H54 (cell line): ENCODE measurements at places on chromosomes 1 and 21.

DNA sequence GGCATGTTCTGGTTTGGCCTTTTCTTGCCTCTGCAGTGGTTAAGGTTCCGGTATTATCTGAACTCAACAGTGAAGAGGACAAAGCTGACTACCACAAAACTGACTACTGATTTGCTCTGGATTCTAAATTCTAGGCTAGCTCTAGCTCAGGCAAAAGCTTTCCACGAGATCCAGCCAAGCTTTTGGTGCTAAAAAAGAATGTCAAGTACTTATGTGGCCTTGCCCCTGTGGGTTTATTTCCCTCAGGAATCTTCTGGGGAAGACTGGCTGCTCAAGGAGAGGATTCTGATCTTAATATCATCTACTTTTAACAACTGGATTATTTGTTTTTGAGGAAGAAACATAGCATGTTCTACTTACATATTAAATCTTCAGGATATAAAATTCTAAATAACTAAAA is 26.1 kb upstream of the MTMR11 start:
- DNase-seq, result no peak

DNA sequence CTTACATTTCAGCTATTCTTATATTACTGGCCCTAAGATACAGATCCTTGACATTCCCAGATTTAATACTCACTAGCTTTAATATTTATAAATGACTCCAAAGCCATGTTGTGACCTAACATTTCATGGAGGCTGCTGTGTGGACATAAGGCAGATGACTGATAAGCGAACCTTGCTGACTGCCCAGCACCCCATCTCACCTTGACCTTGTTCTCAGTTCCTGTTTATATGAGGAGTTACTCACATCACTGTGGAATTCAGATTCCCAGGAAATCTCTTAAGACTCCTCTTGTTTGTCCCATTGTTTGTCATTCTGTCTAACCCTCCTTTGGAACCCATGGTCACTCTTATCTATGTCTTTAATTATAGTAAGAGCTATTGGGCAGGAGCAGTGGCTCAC is 21.9 kb downstream of the RAB3B start:
- no peak for DNase-seq

DNA sequence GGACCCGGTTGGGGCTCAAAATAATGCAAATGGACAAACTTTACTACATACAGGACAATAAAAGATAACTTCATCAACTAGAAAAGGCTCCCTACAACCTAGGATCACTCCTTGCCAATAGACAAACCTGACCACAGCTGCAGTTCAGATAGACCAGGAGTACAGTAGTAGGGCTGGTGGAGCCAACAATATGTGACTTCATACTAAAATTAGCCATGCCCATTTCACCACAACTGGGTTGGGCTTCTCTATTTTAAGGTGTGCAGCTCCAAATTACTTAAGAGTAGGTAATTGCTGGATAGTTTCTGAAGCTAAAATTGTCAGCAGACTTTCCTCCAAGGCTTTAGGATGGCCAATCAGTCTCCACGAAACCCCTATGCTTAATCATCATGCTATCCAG is 3.9 kb downstream of the DENND1B start:
- DNase-seq, result no peak

- DNase-seq, result no peak
Measured at GRCh38 chr1:93253516-93253915, 73.0 kb downstream of the CCDC18 start.

DNA sequence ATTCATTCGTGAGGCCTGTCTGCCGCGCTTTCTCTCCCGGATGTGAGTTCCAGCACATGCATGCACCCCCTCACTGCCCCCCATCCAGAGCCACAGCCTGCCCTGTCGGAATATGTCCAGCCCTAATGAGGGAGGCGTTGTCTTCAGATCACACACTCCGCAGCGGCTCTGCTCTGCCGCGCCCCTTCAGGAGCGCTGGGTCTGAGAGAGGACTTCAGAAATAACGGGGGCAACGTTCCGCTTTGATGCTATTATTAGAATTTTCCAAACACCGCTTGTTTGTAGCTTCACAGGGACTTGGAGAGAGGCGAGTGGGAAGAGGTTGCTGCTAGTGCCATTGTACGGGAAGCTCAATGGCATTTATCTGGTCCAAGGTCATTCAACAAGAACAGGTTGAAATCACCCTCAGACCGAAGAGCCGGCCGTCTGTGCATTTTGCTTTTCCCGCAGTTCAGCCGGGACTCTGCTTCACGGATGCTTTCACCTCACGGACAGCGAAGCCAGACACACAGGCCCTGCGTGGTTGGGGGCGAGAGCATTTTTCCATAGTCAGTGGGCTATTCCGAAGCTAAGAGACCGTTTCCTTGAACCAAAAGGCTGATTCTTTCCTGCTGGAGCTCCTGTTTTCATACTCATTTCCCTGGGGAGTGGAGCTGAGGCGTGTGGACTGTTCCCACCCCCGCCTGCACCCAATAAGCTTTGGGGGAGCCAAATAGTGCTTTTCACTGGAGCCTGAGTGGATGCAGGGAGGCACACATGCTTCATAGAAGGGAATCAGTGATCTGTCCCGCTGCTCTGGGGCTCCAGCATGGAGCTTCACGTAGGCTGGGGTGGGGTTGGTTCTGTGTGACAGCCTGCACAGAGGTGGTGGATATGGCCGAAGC is 69.7 kb downstream of the GALNT2 start:
- no peak for DNase-seq

DNA sequence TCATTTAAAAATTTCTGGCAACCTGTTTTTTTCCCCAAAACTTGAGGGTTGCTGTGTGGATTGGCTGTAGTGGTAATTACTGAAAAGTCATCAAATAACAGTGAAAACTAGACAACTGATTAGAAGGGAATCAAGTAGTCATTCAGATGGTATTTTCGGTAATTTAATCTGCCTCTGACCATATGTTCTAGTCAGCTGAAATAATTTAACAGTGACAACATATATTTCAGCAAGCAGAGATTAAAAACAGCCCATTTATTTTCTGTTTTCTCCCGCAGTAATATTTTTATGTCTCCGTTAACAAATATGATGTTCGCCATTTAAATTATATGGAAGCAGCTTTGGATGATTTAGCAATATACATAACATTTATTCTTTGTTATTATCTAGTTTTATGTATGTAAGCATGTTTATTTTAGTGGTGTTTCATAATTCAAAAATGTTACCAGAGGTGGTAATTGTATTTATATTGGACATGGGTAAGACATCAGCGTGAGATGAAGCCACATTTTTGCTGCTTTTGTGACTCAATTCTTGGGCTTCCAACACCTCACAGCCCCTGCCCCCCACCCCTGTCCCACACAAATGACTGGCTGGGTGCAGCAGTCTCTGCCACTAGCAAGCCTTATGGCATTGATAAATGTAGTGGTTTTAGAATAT is 104.4 kb downstream of the GALNT2 start:
- DNase-seq, result no peak

DNA sequence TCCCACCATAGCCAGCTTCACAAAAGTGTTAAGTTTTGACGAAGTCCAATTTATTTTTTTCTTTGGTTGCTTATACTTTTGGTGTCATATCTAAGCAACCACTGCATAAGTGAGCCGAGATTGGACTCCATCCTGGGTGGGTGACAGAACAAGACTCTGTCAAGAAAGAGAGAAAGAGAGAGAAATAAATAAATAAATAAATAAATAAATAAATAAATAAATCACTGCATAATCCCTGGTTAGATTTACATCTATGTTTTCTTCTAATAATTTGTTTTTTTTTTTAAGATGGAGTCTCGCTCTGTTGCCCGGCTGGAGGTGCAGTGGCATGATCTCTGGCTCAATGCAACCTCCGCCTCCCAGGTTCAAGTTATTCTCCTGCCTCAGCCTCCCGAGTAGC is 18.3 kb upstream of the ZFYVE9 start:
- DNase-seq, result no peak

DNA sequence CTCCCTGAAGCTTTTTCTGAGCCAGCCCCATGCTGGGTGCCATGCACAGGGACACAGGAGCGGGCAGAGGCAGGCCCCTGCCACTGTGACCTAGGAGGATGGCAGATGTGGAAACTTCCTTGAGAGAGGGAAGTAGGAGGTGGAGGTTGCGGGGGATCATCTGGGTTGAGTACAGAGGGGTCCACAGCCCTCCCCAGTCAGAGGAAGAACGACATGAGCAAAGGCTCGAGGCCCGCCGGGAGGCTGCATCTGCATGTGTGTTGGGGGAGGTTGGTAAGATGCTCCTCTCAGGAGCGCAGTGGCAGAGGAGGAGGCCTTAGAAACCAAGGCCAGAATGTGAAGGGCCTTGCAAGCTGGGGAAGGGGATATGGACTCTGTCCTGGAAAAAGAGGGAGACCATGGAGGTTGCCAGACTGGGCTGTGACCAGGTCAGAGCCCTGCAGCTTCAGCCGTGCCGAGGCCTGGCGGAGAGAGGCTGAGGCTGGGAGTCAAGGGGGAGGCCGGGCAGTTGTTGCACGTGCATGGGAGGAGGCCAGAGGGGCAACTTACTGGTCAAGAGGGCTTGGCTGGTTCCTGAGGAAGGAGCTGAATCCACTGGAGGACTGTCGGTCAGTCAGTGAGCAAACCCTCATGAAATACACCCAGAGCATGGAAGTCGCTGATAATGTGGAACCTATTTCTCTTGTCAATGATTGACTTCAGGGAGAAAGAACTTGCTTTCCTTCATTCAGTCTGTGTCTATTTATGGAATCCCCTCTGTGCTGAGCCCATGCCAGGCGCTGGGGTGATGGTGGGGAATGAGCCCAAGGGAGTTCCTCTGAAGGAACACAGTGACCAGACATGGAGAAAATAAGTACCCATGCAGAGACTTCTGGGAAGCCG is 31.7 kb downstream of the A3GALT2 start:
- no peak for DNase-seq

DNA sequence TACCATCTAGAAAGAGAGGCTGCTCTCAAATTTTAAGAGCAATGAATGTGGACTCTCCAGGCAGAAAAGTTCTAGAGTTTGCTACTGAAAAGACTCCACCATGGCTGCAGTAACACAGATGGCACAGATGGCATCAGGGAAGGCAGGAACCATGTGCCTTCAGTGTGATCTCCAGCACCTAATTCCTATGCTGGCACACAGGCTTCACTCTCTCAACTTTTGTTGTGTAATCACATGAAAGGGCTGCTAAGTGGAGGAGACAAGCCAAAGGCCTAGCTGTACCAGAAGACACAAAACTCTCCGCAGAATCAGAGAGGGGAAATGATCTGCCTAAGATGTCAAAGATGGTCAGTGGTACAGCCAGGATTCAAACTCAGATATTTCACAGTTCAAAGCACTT is 31.1 kb downstream of the ERI3 start:
- no peak for DNase-seq

- no peak for DNase-seq
Measured at GRCh38 chr1:51100264-51100880, 1.7 kb upstream of the C1orf185 start.

GRCh38 chr1:21742578-21742977 is 40.4 kb downstream of the USP48 start:
- no peak for DNase-seq

DNA sequence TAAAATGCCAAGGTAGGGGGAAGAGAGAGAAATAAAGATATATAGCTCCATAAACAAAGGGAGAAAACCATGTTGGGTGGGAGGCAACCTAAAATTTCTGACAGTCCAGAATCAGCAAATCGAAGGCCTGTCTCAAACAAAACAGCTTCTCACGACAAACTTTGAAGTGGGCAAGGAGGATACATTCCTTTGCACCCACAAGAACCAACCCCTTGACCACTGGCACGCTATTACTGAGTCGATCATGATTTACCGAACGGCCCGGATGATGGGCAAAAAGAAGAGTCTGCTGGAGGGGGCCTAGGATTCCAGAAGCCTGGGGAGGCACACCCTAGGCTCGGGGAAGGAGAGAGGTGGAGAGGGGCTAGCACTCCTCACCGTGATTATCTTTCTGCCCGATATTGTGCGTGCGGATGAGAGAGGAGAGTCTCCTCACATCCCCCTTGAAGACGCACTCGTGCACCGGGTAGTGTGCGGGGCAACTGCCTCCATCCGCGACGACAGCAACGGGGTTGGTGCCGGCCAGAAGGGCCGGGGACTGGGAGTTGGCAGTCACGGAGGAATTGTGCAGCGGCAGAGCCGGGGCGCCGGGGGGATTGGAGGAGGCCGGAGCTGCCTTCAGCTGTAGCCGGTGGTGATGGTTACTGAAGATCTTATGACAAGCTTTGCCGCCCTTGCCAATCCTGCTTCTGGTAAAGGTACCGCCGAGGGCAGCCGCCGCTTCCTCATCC is 756 bp downstream of the ANKRD13C start:
- DNase-seq, result peak; percentile 33

- DNase-seq, result no peak
Measured at GRCh38 chr1:111571987-111572386, 47.6 kb upstream of the RAP1A start.

- no peak for DNase-seq
Measured at GRCh38 chr1:168097921-168098528, 38.7 kb downstream of the GPR161 start.

GRCh38 chr1:228095938-228096337 is 7.2 kb downstream of the C1orf35 start:
- DNase-seq, result no peak

DNA sequence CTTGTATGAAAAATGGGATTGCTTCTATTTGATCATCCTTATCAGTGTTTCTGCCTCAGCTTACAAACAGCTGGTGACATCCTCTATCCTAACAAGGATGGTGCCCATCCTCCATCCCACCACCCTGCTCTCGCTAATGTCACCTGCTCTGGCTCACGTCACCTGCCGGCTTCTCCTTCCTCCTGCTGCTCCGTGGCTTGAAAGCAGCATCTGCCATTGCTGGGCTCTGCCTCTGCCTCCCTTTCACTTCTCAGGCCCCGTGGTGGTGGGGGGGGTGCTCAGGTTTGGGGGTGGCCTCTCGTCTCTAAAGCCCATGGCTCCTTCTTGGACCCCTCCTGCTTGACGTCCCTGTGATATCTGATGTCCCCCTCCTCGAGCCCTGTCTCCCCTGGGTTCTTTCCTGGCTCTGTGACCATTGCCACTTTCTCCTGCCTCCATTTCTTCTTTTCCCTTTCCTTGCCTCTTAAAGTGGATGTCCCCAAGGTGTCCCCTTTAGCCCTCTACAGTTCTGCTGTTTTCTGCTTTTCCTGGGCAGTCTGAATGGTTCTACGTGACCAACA is 135.5 kb upstream of the ERRFI1 start:
- no peak for DNase-seq

- DNase-seq, result no peak
Measured at GRCh38 chr1:56249234-56249633, 330.1 kb downstream of the PLPP3 start.

GRCh38 chr1:32438136-32438535 is 26.7 kb upstream of the ZBTB8B start:
- no peak for DNase-seq

DNA sequence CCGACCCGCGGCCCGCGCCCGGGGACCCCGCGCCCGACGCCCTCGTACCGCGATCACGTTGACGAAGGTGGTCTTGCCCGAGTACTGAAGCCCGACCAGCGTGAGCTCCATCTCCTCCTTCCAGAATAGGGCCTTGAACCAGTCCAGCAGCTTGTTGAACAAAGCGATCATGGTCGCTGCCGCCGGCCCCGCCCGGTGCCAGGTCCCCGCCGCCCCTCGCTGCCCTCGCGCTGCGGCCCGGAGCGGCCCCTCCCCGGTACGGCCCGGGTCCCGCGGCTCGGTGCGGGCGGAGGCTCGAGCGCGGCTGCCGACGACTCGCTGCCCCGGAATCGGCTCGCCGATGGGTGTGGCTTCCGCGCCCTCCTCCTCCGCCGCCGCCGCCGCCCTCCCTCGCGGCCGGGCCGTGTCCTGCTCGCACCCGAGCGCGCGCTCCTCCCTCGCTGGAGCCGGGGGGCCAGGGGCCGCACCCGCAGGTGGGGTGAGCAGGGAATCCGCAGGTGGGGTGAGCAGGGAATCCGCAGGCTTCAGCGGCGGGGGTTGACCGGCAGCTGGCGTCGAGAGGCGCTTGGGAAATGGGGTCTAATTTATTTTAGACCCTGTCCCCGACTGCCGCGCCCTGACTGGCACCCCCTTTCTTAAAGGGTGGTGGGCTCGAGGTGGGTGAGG is at the start of gene ARL8A:
ARL8A (minus strand) TSS at position 336 of the 666 bp plus-strand sequence; CDS start at position 171, 165 bp downstream.
- DNase-seq, result peak; percentile 62
